ENCODE measurements at places on chromosomes 3 and 15.
A peak's percentile ranks its signal among the peaks of the same experiment; 100 is the strongest.

DNA sequence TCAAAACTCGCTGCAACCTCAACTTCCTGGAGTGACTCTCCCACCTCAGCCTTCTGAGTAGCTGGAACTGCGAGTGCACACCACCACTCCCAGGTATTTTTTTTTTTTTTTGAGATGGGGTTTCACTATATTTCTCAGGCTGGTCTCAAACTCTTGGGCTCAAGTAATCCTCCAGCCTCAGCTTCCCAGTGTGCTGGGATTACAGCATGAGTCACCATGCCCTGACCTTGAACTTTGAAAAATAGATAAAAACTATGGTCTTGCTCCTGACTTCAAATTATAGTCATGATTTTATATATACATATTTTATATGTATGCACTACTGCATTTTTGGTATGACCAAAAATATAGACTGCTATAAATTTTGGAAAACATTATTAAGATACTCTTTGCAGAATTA lies 6.9 kb upstream of the PLSCR5 start:
- no peak for DNase-seq

DNA sequence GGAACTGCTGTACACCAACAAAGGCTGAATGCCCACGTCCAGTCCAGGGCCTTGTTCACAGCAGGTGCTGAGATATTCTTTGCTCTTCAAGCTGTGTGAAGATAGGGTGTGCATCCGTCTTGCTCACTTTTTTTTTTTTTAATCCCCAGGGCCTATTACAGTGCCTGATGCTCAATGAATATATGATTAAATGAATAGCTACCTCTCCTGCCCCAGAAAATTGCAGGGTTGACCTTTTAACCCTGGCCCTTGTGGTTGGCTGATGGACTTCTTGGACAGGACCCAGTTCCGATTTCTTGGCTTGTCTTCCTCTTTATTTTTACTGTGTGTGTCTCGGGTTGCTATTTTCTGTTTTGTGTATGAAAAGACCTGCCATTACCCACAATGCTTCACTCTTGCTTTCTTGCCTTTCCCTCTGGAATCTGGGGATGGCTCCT lies 2.9 kb upstream of the FYTTD1 start:
- DNase-seq: no peak

- no peak for DNase-seq
Measured at GRCh38 chr3:156160647-156161046, 40.3 kb downstream of the KCNAB1 start.

DNA sequence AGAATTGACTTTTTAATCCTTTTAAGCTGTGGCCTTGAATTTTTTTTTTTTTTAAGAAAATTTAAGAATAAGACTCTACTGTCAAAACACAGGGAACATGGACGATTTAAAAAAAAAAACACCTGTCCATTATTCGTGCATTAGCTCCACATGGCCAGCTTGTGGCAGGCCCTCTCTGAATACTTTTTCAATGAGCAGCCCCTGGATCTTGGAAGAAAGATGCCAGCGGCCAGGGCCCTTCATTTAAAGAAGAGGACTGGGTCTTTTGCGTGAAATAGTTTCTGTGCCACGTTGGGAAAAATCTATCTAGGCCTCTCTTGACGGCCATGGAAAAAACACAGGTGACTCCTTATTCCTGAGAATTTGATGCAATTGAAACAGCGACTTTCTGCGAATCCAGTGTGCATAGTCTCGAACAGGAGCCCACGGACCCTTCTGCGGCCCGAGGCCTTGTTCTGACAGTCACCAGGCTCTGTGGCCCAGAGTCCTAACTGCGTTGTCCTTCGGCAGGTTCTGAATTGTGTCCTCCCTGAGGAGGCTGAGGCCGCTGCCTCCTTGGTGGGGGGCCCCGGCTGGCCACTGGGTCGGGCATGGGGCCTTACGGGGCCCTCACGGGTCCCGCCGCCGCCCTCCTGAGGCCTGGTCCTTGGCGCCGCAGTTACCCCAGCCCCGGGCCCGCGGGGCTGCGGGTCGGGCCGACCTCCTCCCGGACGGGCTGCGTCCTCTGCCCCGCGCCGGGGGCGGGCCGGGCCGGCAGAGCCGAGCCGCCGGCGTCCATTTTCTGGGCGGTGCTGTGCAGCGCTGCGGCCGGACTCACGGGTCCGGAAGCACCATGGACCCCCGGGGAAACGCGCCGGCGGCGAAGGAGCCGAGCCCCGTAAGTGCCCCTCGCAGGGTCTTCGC lies 33.5 kb downstream of the ZBTB38 start:
- no peak for DNase-seq

DNA sequence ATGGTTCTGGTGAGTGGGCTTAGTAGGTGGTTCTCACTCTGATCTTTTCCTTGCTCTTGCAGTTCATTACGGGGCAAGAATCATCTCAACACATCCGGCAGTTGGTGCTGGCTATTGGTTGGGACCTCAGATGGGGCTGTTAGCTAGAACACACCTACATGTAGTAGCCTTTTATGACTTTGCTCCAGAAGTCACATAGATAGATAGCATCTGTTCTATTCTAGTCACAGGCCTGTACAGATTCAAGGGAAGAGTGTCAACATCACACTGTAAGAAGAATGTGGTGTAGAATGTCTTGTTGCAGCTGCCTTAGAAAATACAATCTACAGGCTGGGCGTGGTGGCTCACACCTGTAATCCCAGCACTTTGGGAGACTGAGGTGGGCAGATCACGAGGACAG lies 15.1 kb downstream of the RAB5A start:
- no peak for DNase-seq

- no peak for DNase-seq
Measured at GRCh38 chr15:83107841-83108181, 366 bp downstream of the TM6SF1 start.

GRCh38 chr3:35335703-35336102 lies 303.6 kb upstream of the ARPP21 start:
- DNase-seq: no peak

DNA sequence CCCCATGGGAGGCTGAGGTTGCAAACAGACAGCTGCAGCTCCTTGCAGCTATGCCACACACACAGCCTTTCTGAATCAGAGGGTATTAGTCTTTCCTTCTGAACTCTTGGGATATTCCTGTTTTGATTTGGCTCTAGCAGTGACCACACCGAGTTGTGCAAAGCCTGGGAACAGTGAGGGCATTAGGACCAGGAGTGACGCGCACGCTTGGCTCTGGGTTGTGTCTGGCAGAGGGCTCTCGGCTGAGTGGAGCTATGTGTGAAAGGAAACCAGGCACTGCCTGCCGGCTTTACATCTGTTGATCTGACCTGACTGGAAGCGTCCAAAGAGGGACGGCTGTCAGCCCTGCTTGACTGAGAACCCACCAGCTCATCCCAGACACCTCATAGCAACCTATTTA lies at the start of gene GALNT15:
Gene GALNT15 (plus strand): TSS at position 292 of the 400 bp plus-strand sequence. CDS start 472 bp downstream, outside the sequence.
- DNase-seq: no peak

- DNase-seq: no peak
Measured at GRCh38 chr15:78302579-78303312, 3.3 kb upstream of the SKIC8 start.

DNA sequence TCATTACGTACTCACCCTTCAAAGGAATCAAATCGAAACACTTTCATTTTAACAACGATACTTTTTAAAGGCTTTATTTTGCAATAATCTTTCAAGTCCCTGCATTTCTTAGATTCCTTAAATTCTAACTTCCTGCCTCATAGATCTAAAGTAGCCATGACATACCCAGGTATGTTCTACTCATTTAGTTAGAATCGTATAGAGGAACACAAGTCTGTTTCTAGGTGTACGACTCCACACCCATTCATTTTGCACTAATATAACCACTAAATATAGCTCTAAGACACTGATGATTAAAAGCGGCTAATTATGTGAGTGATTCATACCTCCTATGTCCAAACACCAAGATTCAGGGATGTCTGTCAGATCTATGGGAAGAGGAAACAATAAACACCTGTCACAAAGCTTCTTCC lies 1.3 kb downstream of the ATP13A3 start:
- DNase-seq: no peak

GRCh38 chr15:33315044-33315443 lies 4.3 kb downstream of the RYR3 start:
- no peak for DNase-seq

DNA sequence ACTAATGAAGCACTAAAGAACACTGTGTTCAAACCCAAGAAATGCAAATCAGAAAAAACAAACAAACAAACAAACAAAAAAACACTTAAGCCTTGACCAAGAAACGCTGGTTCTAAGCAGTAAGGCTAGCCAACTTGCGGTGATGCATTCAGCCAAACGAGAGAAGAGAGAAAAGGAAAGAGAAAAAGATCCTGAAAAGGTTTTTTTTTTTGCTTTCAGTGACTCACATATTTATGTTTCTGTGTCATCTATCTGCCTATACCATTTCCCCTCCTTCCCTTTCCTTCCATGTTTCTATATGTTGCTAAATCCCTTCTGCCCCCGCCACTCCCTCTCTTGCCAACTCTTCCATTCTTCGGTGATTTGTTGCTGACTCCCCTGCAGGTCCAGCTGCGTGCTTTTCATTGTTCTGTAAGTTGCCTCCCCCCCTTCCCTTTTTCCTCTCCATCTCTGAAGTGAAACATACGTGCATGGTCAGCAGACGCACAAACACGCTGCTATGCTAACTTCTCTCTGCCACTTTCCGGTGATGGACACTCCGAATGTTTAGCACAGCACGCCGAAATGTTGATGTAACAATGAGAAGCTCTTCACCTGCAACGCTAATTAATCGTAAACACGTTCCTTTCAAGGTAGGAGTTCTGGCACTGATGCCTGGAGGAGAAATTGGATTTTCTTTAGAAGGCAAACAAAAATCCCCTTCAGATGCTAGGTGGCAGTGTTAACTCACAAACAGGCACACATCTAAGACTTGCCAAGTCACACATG lies 154.4 kb downstream of the TUSC7 start:
- no peak for DNase-seq

DNA sequence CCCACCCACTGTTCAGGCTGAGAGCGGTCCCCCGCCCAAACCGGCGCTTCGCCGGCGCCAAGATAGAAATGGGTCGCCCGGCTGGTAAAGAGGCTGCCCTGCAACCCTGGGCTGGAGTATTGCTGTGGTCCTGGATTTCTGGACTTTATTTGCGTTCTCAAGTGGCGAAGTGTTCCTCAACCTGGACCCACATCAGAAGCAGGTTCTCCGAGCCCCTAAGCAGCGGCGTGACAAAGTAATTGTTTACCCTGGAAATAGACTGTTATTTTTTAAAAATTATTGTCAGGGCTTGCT lies 481 bp upstream of the DYNC1LI1 start:
- DNase-seq: no peak

DNA sequence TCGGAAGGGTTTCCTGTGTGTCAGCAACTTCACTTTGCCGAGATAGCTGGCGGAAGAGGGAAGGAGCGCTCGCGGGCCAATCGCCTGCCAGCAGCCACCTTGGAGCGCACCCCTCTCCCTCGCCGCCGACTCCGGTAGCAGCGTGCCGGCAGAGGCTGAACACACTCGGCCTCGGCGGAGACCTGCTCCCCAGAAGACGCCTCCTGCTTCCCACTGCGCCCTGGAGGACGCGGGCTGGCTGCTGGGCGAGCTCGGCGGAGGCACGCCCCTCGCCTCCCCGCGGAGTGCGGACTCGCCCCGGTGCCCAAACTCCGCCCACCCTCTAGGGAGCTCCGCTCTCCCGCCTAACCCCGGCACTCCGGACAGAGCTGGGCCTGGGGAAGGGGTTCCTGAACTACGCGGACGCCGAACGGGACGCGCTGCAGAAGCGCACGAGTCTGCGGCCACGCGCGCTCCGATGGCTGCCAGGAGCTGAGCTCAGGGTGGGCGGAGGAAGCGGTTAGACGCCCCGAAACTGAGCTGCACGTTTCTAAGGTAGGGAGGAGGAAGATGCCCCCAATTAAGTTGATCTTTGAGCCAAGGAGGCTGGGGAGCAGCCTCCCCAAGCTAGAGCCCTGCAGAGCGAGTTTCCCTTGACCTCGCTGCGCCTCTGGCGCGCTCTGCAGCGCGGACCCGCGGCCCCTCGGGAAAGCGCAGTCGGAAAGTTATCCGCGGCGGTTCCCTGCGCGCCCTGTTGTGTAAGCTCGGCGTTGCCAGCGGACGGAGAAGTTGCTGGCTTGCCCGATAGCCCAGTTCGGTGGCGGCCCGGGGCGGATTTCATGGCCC lies at the start of gene P2RY1:
Gene P2RY1 (plus strand): TSS at position 356 of the 825 bp plus-strand sequence. CDS start 652 bp downstream, outside the sequence.
- peak; percentile 29 for DNase-seq
